Pancreas (tissue), 10 donors: ENCODE measurements at places on chromosomes 1 and 21. TPM values are rescaled to one million over a fixed set of nuclear protein-coding genes. Genes with fewer than 3 reads are reported as not detected.

Gene TPTE
- not detected for total RNA-seq

Gene EPHA10
- total RNA-seq = 1.7 TPM

Gene CRYAA
- total RNA-seq = not detected

Gene CNR2
- not detected for total RNA-seq

Gene ZSWIM5
- total RNA-seq = 2.4 TPM

Gene PHC2
- 25.0 TPM for total RNA-seq

DNA sequence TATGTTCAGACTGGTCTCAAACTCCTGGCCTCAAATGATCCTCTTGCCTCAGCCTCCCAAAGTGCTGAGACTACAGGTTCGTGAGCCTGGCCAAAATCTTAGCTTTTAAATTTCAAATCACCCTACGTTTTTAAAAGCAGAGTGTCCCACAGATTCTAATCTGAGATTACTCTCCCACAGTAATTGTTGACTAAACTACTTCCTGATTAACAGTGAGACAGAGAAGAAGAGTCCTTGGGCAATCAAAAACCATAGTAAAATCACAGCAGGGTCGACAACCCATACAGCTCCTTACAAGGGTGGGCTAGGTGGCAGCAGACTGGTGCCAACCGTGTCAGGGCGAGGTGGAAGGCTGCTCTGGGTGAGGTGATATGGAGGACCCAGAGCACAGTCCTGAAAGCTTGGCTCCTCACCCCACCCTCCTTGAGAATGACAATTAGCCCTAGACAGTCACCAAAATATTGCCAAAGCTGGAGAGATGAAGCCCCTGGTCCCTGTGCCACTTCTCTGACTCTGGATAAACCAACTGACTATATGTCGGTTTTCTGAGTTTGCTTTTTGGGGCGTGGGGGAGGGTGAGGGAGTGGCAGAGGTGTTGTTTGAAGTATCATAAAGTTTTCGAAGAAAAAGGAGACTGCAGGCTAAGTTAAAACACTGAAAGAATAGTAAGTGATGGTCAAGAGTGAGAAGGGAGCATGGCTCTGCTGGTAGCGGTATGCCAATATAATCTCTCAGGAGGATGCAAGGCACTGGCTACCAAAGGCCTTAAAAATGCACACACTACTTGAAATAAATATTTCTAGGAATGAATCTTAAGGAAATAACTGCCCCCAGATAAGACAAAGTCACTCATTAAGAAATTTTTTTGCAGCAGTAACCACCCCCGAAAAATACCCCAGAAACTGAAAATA, 86.8 kb downstream of the SLC45A1 start:
- DNase-seq = no peak

DNA sequence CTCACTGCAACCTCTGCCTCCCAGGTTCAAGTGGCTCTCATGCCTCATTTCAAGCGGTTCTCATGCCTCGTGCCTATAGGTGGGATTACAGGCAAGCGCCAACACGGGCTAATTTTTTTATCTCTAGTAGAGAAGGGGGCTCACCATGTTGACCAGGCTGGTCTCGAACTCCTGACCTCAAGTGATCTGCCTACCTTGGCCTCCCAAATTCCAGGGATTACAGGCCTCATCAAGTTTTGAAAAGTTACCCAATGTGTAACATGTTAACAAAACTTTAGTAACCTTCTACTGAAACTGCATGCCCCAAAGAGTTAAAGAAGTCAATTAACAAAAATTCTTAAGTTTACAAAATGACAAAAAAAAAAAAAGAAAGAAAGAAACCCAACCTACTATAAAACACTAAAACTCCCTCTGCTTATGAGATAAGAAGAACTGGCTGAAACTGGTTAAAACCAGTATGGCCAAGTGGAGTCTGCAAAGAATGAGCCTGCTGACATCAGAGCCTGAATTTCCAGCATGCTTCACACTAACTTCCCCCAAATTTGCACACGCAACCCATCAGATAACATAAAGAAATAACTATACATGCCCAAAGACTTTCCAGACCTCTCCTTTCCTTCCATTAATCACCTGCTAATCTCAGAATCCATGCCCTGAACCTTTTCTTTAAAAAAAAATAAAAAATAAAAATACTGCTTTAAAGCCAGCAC, 25.5 kb upstream of the PSMG1 start:
- DNase-seq = no peak

GRCh38 chr1:90417126-90417525, 300.0 kb downstream of the BARHL2 start:
- DNase-seq = no peak

GRCh38 chr21:33024201-33025103, 1.3 kb upstream of the OLIG2 start:
- no peak for DNase-seq

- DNase-seq = no peak
These were observed 22.8 kb upstream of the CDK18 start for GRCh38 chr1:205481629-205482151.

DNA sequence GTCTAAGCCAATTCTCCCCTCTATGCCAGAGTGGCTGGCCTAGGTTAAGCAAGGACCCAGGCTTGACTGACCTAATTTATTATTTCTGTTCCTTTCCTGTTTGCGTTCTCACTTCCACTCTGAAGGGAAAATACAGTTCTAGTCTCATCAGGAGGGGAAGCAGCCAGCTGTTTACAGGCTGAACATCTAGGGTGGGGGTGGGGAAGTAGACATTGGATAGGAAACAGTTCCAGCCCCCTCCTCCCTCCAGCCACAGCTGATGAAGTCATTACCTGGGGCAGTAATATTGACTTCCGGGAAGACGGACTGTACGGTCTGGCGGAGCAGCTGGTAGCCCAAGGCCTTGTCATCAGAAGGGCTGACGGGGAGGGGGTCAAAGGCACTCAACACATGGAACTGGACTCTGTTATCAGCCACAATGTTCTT, 17.6 kb downstream of the PM20D1 start:
- DNase-seq = no peak

- DNase-seq = no peak
These were observed 420.1 kb downstream of the DPYD start for GRCh38 chr1:97500760-97501159.

GRCh38 chr1:222107975-222108374, 366.1 kb upstream of the DUSP10 start:
- no peak for DNase-seq

- no peak for DNase-seq
These were observed 4.8 kb upstream of the ST6GALNAC5 start for GRCh38 chr1:76862447-76862846.

- no peak for DNase-seq
These were observed 36.5 kb downstream of the DDX20 start for GRCh38 chr1:111792249-111792648.

- DNase-seq = peak; percentile 20
These were observed 9.1 kb downstream of the IBA57 start for GRCh38 chr1:228174482-228175315.

GRCh38 chr1:4573526-4573925, 80.9 kb upstream of the AJAP1 start:
- no peak for DNase-seq

DNA sequence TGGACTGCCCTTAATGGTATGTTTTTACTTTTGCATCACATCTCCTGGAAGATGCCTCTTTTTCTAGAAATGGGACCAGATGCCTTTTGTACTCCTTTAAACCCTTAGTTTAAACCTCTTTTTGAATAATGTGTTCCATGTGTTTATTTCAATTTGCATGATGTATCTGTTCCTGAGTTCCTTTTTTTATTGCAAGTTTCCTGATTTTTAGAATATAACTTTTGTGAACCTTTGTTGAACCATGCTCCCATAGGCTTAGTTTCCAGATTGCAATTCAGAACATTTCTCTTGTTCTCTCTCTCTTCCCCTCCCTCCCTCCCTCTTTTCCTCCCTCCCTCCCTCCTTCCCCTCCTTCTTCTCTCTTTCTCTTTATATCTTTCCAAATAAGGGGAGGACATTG, 81.9 kb downstream of the RGL1 start:
- DNase-seq = no peak

- no peak for DNase-seq
These were observed 127.8 kb downstream of the NTMT2 start for GRCh38 chr1:170273291-170274130.

DNA sequence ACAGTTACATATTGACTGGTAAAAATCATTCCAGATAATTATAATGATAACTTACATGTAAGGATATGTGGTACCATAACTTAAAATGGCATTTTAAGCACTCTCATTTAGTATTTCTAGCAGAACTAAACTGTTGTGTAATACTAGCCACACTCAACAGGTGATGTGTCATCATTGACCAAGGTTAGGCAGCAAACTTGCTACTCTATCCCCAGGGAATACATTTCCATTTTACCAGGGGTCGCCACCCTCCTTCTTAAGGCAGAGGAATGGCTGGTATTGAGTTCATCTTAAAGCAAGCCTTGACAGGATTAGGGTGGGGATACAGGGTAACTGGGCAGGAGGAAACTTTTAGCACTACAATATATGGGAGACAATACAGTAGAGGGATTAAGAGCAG, 259.8 kb upstream of the CAMK1G start:
- no peak for DNase-seq

DNA sequence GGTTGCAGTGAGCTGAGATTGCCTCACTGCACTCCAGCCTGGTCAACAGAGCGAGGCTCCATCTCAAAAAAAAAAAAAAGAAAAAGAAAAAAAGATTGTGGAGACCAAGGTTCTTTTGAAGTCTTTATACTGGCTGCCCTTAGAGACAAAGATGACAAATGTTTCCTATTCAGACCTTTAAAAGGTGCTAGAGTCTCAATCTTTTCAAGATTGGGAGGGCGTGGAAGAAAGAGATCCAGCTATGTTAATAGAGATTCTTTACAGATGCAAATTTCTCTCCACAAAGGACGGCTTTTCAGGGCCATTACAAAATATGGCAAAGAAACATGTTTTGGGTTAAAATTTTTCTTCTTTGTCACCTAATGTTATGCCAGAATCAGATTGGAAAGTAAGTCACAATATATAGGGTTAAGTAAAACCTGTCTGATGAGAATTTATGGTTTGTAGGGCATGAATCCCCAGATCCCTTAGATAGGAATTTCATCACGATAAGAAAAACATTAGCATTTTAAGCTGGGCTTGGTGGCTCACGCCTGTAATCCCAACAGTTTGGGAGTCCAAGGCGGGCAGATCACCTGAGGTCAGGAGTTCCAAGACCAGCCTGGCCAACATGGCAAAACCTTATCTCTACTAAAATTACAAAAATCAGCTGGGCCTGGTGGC, 13.0 kb upstream of the MORC3 start:
- no peak for DNase-seq

GRCh38 chr1:18805925-18806849, 53.3 kb downstream of the TAS1R2 start:
- DNase-seq = no peak

DNA sequence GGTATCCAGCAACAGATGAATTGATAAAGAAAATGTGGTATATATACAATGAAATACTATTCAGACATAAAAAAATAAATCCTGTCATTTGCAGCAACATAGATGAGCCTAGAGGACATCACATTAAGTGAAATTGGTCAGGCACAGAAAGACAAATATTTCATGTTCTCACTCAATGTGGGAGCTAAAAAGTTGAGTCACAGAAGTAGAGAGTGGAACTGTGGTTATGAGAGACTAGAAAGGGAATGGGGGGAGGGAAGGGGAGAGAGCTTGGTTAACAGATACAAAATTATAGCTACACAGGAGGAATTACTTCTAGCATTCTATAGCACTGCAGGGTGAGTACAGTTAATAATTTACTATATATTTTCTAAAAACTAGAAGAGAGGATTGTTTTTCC, 37.1 kb upstream of the SERPINC1 start:
- DNase-seq = no peak

DNA sequence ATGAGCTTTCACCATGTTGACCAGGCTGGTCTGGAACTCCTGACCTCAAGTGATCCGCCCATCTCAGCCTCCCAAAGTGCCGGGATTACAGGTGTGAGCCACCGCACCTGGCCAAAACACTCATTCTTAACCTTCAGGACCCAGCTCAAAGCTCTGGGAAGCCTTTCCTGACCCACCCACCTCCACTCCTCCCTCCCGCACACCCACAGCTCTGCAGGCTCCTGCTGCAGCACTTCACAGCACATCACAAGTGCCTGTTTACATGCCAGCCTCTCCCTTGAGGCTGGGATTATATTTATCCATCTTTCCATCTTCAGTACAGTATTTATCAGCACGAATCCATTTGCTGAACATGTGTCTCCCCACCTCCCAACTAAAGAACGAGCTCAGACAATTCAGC, 14.9 kb downstream of the SLC9A1 start:
- DNase-seq = no peak

DNA sequence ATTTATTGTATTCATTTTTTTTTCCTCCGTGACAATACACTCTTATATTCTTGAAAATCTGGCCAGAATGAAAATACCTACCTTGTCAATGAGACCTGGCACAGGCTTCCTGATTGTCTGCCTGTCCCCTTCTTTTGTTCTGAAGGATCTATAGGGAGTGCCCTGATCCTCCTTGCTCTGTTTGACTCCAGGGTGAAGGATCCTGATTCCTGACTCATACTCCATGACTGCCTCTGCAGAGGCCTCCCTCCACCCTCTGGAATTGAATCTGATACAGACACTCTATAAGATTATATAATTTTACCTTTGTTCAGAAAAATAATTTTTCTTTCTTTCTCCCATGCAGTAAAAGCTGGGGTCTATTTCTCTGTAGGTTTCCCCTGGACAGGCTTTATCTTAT, 116.2 kb downstream of the HMCN1 start:
- DNase-seq = no peak

GRCh38 chr1:160090760-160091159, 7.7 kb downstream of the IGSF8 start:
- DNase-seq = no peak

DNA sequence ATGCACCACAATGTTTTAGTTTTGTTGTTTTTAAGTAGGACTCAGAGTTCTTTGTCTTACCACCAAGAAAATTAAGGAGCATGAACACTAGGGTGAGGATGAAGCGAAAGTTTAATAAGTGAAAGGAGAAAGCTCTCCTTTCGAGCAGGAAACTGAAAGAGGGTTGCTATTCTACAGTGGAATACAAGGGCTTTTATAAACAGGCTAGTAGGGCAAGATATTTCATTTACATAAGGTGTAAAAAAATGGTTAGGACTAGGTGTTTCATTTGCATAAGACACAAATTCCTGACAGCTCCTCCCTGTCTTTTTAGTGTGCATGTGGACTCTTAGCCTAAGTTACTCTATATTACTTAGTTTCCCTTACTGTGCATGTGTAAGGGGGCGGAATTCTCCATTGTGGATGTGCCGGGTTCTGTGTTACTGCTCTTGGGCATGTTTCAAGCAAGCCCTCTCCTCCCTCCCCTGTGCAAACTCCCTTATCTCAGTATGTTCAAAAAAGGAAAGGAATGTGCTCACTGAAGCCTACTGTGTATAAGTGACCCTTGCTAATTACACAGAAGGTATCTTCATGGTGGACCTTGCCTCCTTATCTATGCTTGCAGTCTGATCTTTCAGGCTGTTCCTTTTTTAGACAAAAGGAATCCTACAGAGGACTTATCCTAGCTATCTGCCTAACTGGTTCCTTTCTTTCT, 7.3 kb downstream of the TSHB start:
- no peak for DNase-seq

- DNase-seq = no peak
These were observed 59.9 kb upstream of the KCNK1 start for GRCh38 chr1:233554037-233554436.

DNA sequence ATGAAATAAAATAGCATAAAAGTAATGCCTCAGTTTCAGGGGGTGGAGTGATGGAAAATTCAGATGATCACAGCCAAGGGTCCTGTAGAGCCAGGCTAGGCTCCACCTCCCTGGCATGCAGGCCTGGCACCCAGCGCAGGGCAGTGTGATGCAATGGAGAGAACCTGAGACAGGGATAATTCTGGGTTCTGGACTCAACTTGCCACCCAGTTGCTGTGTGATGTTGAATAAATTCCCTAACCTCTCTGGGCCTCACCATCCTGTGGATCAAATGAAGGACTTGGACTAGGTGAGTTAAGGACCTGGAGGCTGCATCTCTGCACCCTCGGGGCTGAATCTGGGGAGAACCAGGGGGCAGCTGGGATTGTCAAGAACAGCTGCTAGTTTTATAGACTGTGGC, 17.0 kb downstream of the PADI2 start:
- no peak for DNase-seq
